ENCODE measurements at places on chromosomes 16 and 17.

GRCh38 chr17:48484256-48484655, 46.6 kb downstream of the HOXB1 start:
- DNase-seq: no peak

DNA sequence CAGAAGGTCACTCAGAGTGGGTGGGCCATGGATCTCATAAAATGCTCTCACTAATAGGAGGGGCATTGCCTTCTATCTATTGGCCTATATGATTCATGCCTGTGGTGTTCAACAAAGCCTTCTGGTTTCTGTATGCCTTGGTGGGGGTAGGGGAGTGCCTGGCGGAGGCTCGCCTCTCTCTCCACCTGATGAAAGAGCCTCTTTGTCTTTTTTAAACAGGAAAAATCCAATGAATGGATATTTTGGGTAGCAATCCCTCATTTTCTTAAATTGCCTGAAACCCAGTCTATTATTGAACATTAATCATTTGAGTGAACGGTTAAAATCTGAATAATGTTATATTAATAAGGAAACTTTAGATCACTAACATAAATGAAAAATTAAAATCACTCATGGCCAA, 90.6 kb downstream of the TOX3 start:
- DNase-seq: no peak

DNA sequence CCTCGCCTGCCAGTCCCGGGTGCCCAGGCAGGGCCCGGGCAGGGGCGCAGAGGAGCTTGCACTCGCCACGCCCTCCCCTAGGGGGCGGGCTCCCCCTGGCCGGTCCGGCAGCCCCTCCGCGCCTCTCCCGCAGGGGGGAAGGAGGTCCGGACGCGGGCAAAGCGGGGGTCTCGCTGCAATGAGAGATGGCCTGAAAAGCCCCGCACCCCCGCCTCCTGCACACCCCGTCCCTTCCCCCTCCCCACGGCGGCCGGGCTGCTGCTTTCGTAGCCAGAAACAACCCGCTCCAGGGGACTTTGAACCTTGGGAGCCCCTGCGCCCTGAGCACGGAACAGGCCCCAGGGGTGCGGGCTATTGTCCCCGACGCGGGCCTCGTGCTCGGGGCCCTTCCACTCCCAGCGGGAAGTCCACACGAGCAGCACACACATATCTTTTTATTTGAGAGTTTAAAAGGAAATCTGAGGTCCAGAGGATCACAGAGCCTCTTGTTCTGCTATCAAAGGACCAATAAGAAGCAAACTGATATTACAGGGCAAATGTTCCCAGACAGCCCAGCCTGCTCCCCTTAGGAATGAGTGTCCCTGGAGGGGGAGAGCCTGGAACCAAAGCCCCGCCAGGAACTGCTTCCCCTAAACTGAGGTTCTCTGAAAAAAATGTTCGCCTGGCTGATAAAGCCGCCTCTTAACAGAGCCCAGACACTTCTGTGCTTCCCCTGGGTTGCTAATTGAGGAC, 5.8 kb upstream of the CBX4 start:
- DNase-seq: no peak

- peak; percentile 83 for DNase-seq
Measured at GRCh38 chr17:67390646-67391361, 13.7 kb downstream of the PITPNC1 start.

- DNase-seq: no peak
Measured at GRCh38 chr17:57480438-57481196, 224.3 kb downstream of the MSI2 start.

- no peak for DNase-seq
Measured at GRCh38 chr17:32914181-32914580, 13.8 kb upstream of the TMEM98 start.

- no peak for DNase-seq
Measured at GRCh38 chr16:81821436-81822128, 42.5 kb downstream of the PLCG2 start.

- DNase-seq: no peak
Measured at GRCh38 chr16:85422196-85422631, 190.9 kb upstream of the GSE1 start.

- peak; percentile 79 for DNase-seq
Measured at GRCh38 chr16:22188595-22189442, 17.3 kb upstream of the EEF2K start.

- no peak for DNase-seq
Measured at GRCh38 chr17:48961516-48962233, 6.7 kb downstream of the GIP start.

All from NCI-H2029 treated with DMSO at 0.1 percent for 48 hours (cell line).